ENCODE measurements at places on chromosomes 5 and 9. TPM values are rescaled to one million over a fixed set of nuclear protein-coding genes. Genes with fewer than 3 reads are reported as not detected.

DNA sequence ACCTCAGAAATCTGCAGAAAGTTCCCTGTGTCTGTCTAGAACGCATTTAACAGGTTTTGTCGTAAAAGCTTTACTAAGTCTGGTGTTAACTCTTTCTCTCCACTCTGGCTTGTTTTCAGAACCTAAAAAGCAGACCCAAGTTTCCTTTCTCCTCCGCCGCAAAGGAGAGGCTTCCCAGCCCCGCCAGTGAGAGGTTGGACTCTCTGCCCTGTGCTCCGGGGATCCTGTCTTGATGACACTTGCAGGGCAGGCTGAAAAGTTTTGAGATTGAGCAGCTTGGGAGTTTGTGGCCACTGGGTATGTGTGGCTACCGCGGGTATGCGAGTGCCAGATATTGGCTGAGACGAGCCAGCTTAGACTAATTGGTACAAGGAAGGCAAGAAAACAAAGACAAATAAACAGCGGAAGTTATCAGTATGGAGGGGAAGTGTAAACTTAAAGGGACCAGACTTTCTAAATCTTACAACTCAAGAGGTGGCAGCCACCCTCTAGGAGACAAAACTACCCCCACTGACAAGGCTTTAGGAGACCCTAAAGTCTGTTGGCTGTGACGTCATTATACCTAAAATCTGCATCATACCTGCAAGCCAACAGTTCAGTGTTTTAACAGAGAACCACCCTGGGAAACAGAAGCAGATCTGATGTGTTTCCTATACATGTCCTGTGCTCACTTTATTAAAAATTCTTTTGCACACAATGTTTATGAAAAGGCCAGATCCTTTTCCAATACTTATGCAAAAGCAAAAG is 41.0 kb upstream of the PCDHB1 start:
- no peak overlapping the region for H3K4me3 ChIP-seq
- no peak overlapping the region for H3K27ac ChIP-seq
- DNase-seq, result no peak
- H3K36me3 ChIP-seq, result no peaks in the 10 kb centered on the region
- H3K27me3 ChIP-seq, result no peaks in the 10 kb centered on the region

- no peaks in the 10 kb centered on the region for H3K27me3 ChIP-seq
- H3K27ac ChIP-seq, result no peak overlapping the region
- no peaks in the 10 kb centered on the region for H3K4me1 ChIP-seq
- no peak for DNase-seq
These were observed 503.8 kb downstream of the IRX1 start for GRCh38 chr5:4099386-4099785.

DNA sequence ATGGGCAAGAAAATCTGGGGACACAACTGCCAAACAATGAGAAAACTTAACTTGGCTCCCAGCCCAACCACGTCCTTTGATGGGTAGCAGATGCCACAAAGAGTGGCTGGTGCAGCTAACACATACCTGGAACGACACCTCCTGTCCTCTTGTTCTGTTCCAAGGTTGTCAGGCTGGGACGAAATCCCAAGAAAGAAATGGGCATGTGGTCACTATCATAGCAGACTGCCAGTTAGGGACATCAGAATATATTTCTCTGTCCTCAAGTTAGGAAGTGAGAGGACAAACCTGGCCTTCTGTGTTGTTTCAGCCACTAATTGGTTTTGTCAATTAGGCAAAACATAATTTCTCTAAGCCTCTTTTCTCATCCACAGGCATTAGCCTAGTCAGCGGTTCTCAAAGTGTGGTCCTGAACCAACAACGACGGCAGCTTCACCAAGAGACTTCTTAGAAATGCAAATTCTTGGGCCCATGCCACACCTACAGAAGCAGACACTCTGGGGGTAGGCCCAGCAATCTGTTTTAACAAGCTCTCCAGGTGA is 63.4 kb downstream of the RAPGEF1 start:
- H3K27me3 ChIP-seq, result no peaks in the 10 kb centered on the region
- DNase-seq, result no peak
- H3K36me3 ChIP-seq, result no peaks in the 10 kb centered on the region
- peak overlapping the region; percentile 84 for H3K27ac ChIP-seq
- no peak overlapping the region for H3K4me3 ChIP-seq

AQP7 gene
- 8.5 TPM for total RNA-seq

LCN9 gene
- total RNA-seq, result 2.6 TPM

GRCh38 chr5:171848486-171848885 is 62.9 kb downstream of the SMIM23 start:
- no peak for DNase-seq
- no peaks in the 10 kb centered on the region for H3K27me3 ChIP-seq
- H3K4me1 ChIP-seq, result no peaks in the 10 kb centered on the region
- H3K36me3 ChIP-seq, result no peaks in the 10 kb centered on the region
- H3K27ac ChIP-seq, result no peak overlapping the region

INPP5E gene
- 6.0 TPM for total RNA-seq

OR1J2 gene
- not detected for total RNA-seq

RASGRF2 gene
- 3.3 TPM for total RNA-seq

- H3K4me3 ChIP-seq, result no peak overlapping the region
- H3K27me3 ChIP-seq, result no peaks in the 10 kb centered on the region
- no peak for DNase-seq
- peaks cover 9% of the 10 kb centered on the region for H3K4me1 ChIP-seq
These were observed 131.7 kb upstream of the VLDLR start for GRCh38 chr9:2489838-2490314.

DNA sequence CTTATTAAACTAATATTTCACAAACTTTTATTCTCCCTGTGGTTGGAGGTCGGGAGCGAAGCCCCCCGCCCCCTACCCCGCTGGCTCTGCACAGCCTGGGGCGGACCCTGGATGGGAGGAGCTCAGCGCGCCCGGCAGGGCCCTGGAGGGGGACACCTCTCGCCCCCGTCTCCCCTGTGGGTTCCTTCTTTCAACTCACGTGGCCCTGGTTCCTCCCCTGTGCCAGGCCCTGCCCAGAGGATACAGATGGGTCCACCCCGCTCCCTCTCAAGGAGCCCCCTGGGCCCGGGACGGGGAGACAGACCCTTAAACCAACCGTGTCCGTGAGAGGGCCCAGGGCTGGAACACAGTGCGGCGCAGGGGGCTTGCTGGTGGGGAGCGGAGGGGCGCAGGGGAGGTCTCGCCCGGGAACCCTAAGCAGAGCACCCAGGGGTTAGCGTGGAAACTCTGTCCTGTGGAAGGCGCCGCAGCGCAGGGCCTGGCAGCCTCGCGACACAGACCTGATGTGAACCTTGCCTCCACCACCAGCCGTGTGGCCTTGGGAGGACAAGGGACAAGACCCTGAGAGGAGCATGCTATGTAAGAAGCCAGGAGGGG is 103.7 kb upstream of the MVB12B start:
- H3K4me3 ChIP-seq, result no peak overlapping the region
- H3K36me3 ChIP-seq, result no peaks in the 10 kb centered on the region
- peaks cover 9% of the 10 kb centered on the region for H3K27me3 ChIP-seq
- H3K27ac ChIP-seq, result no peak overlapping the region

GRCh38 chr5:53601570-53601969 is 41.1 kb downstream of the NDUFS4 start:
- no peak overlapping the region for H3K27ac ChIP-seq
- no peaks in the 10 kb centered on the region for H3K4me1 ChIP-seq
- H3K4me3 ChIP-seq, result no peak overlapping the region
- H3K36me3 ChIP-seq, result no peaks in the 10 kb centered on the region
- DNase-seq, result no peak

DNA sequence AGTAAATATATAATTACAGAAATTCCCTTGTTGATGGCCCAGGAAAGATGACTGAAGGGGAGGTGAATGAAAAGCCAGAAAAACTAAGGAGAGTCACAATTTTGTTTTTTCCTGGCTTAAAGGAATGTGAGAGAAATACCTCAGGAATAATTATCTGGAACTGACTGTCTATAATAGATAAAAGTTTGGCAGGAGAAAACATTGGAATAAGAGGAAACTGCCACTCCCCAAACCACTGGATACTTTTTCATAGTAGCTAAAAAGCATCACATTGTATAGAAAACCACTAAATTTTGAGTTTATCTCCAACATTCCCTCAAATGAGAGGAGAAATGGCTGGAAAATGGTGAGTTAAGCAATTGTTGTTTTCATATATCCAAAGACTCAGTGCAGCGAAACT is 326.0 kb downstream of the NPR3 start:
- no peaks in the 10 kb centered on the region for H3K27me3 ChIP-seq
- H3K27ac ChIP-seq, result no peak overlapping the region
- H3K36me3 ChIP-seq, result no peaks in the 10 kb centered on the region
- no peak for DNase-seq
- no peak overlapping the region for H3K4me3 ChIP-seq

DNA sequence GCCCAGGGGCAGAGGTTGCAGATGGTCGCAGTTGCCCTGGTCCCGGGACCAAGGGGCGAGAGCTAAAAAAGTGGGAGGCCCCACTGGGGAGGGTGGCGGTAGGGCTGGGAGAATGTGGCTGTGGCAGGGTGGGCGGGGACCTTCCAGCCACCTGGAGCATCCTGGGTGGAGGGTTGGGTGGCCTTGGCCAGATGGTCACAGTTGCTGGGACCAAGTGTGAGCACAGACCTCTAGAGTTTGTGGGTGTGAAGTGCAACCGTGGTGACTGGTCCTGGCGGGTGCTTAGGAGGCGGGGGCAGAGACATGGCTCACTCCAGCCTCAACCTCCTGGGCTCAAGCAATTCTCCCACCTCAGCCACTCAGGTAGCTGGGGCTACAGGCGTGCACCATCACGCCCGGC is 5.7 kb upstream of the TRAF2 start:
- H3K27ac ChIP-seq, result no peak overlapping the region
- H3K36me3 ChIP-seq, result no peaks in the 10 kb centered on the region
- H3K4me3 ChIP-seq, result no peak overlapping the region
- peaks cover 11% of the 10 kb centered on the region for H3K4me1 ChIP-seq

RELL2 gene
- total RNA-seq, result 16.9 TPM

DNA sequence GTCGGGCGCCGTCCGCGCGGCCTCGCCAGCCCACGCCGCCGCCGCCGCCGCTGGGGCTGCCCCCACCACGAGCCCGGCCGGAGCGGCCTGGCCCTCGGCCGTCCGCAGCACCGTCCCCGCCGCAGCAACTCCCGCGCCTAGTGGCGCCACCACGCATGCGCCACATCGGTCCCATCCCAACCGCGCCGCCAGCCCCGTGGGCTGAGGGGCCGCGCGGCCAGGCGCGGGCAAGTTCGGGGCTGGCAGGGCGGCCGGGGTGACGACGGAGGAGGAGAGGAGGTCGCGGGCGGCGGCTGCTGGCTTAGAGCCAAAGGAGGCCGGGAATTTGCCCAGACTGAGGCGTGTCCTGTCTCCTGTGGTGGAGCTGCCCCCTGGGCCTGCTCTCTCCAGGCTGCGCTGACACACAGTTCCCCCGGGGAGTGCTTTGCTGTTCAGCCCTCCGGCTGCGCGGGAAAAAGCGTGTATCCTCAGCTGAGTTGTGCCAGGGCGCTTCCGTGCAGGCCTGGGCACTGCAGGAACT is at the start of gene TUSC1:
Gene TUSC1, minus strand, starts transcription at position 298 of the 520 bp plus-strand sequence. Its CDS starts 132 bp downstream, at position 166.
- H3K36me3 ChIP-seq, result no peaks in the 10 kb centered on the region
- DNase-seq, result peak; percentile 74
- no peaks in the 10 kb centered on the region for H3K4me1 ChIP-seq
- H3K27ac ChIP-seq, result peak within 1 kb of the TSS; percentile 97

RAB3C gene
- total RNA-seq, result 5.2 TPM

- H3K27ac ChIP-seq, result no peak overlapping the region
- H3K4me1 ChIP-seq, result peaks cover 6% of the 10 kb centered on the region
- peaks cover 1% of the 10 kb centered on the region for H3K27me3 ChIP-seq
- H3K36me3 ChIP-seq, result no peaks in the 10 kb centered on the region
These were observed 26.5 kb downstream of the KCNMB1 start for GRCh38 chr5:170362656-170363055.

DMRT3 gene
- total RNA-seq, result not detected

DNA sequence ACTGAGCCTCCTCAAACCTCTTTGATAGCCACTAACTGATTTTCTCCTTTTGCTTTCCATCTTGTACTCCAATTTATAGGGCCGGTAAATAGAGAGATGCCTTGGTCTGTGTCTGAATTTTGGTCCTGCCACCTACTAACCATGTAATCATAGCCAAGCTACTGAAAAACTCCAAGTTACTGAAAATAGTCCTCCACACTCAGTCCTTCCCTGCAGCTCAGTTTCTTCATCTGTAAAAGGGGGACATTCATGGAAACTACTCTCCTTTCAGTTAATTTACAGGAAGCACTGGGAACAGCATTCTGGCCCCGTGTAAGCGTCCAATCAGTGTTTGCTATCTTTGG is 30.0 kb upstream of the TGFBR1 start:
- H3K4me1 ChIP-seq, result peaks cover 11% of the 10 kb centered on the region
- no peaks in the 10 kb centered on the region for H3K27me3 ChIP-seq
- H3K36me3 ChIP-seq, result no peaks in the 10 kb centered on the region
- no peak overlapping the region for H3K27ac ChIP-seq
- no peak for DNase-seq

DNA sequence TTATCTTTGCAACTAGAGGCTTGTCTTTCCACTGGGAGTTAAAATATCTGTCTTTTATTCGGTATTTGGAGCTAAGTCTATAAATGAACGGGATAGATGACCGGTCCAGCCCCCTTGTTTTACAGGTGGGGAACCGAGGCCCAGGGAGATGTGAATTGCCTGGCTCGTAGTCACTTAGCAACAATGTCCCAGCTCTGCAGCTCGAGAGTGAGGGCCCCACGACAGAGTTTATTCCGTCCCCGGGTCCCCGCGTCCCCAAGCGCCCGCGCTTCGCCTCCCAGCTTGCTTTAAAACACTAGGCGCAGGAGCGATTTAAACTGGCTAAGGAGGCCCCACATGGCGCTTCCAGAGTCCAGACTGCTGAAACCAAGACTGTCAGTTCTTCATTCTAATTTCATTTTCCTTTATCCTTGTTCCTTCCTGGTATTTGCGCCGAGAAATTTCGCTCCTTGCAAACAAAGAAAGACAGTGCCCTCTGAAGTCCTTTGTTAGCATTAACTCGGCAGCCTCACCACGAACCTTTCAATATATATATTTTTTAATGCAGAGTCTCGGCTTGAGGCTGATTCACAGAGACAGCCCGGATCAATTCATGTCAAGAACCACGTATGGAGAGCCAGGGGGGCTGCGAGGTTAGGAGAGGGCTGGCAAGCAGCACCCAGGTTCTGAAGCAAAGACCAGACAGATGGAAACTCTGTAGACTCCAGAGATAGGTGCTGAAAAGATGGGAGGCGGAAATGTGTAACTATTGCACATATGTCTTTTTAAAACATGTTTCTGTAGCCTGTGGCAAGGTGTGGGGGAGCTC is 1.4 kb upstream of the ENC1 start:
- peak overlapping the region; percentile 85 for H3K4me3 ChIP-seq
- peak overlapping the region; percentile 97 for H3K27ac ChIP-seq
- H3K4me1 ChIP-seq, result peaks cover 30% of the 10 kb centered on the region
- H3K27me3 ChIP-seq, result no peaks in the 10 kb centered on the region

CCT5 gene
- 288 TPM for total RNA-seq

DNA sequence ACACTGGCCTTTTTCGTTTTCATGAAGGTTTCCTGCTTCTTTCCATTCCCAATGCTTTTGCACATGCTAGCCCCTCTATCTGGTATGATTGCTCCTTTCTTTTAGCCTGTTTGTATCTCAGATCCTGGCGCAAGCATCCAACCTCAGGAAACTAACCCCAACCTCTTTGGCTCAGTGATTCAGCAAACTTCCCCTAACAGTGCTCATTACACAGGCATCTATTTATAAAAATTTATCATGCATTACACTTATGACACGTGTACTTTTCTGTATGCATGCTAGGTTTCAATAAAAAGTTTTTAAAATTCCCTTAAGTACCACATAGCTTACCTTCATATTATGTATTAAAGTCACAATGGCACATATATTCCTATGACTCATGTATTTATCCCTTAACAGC is 218.9 kb downstream of the EPB41L4A start:
- no peak overlapping the region for H3K27ac ChIP-seq
- no peak for DNase-seq
- H3K36me3 ChIP-seq, result no peaks in the 10 kb centered on the region
- no peak overlapping the region for H3K4me3 ChIP-seq
